ENCODE measurements at places on chromosomes 11 and 22. TPM values are rescaled to one million over a fixed set of nuclear protein-coding genes. Genes with fewer than 3 reads are reported as not detected.

XKR3 gene
- total RNA-seq = not detected

MIAT gene
- total RNA-seq = not detected

KCNK4 gene
- not detected for total RNA-seq

MGAT3 gene
- 1.1 TPM for total RNA-seq

ZNF214 gene
- total RNA-seq = 5.5 TPM

ANKRD42 gene
- 3.9 TPM for total RNA-seq

IL18 gene
- total RNA-seq = 10.3 TPM

PGGHG gene
- 2.4 TPM for total RNA-seq

MUC5AC gene
- not detected for total RNA-seq

PYGM gene
- 0.25 TPM for total RNA-seq

TSPAN18 gene
- total RNA-seq = 0.83 TPM

CCDC15 gene
- total RNA-seq = 4.3 TPM

E2F8 gene
- 4.0 TPM for total RNA-seq

TP53AIP1 gene
- not detected for total RNA-seq

TRIM6 gene
- total RNA-seq = 6.4 TPM

CARNS1 gene
- not detected for total RNA-seq

DNA sequence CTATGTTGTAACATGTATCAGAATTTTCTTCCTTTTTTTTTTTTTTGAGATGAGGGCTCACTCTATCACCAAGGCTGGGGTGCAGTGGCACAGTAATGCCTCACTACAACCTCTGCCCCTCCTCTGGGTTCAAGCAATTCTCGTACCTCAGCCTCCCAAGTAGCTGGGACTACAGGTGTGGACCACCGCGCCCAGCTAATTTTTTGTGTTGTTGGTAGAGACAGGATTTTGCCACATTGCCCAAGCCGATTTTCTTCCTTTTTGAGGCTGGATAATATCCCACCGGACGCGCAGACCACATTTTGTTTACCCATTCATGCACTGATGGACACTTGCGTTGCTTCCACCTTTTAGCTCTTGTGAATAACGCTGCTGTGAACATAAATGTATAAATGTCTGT is 97.0 kb downstream of the BRD1 start:
- DNase-seq = no peak

- no peak for DNase-seq
Measured at GRCh38 chr11:59112494-59112893, 5.5 kb downstream of the FAM111B start.

GRCh38 chr22:45101515-45102227 is 62.1 kb upstream of the NUP50 start:
- DNase-seq = peak; percentile 20

DNA sequence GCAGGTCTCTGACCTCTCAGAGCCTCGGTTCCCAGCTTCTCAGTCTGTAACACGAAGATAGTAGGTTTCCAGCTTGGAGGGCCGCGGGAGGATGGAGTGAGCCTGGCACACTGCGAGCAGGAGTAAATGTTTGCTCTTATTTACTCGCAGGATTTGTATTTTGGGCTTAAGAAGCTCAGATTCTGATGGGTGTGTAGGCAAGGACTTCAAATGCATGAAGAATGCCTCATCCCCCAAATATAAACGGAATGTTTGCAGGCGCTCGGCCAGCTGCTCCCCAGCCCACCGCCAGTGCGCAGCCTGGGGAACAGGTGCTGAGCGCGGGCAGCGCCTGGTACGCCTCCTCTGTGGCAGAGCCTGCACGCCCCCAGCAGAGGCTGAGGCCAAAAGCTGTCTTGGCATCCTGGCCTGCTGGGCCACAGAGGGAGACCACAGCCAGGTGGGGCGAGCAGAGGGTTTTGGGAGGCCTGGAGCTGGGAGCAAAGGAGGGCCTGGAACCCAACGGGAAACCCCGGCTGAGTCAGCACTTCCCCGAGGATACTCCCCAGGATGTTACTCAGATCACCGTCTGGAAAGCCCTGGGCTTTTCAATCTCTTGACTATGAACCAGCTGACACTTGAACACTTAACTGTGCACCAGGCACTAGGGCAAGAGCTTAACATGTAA is 9.4 kb downstream of the EHD1 start:
- peak; percentile 34 for DNase-seq

- no peak for DNase-seq
Measured at GRCh38 chr22:20430101-20430719, 7.4 kb downstream of the SCARF2 start.

- DNase-seq = no peak
Measured at GRCh38 chr22:41846268-41846987, 13.5 kb downstream of the SREBF2 start.

GRCh38 chr11:118610773-118611432 is 3.5 kb downstream of the PHLDB1 start:
- DNase-seq = no peak

DNA sequence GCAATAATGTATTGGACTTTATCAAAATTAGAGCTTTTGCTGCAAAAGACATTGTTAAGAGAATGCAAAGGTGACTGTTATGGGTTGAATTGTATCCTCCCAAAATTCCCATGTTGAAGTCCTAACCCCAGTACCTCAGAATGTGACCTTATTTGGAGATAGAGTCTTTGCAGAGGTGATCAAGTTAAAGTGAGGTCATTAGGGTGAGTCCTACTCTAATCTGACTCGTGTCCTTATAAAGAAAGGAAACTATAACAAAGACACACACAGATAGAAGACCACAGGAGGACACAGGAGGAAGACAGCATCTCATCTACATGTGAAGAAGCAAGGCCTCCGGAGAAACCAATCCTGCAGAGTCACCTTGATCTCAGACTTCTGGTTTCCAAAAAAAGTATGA is 1011.2 kb downstream of the TBC1D22A start:
- DNase-seq = no peak

DNA sequence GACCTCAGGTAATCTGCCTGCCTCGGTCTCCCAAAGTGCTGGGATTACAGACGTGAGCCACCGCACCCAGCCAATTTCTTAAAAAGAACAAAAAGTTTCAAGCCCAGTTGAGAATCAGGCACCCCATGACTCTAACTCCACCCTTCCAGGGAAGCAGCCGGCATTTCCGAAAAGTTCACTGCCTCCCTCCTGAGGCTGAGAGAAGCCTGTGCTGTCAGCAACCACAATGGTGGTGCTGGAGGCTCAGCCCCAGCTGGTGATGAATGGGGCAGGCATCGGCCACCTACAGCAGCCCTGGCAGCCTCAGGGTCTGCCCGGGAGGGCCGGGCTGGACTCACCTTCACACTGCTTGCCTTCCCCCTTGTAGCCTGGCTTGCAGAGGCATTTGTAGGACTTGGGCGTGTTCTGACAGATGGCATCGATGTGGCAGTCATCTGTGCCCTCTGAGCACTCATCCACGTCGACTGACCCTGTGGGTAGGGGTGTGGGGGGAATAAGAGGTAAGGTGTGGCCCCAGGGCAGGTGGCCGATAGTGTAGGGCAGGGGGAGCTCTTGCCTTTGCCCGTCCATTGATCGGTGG is 4.3 kb downstream of the SCUBE1 start:
- DNase-seq = no peak

DNA sequence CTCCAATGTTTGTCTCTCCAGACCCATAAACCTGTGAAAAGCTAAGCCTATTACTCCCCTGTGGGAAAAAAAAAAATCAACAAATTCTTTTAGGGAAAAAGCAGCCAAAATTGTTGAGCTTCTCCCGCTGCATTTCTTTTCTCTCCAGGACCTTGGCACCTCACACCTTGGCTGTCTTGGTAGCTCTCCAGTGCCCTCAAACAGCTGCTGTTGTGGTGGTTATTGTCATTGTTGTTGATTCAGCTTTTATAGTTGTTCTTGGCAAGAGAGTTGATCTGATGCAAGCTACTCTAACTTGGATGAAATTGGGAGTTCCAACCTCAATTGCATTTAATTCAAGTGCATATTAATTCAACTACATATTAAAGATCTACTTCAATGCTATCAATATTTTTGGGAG is 516.9 kb upstream of the LARGE1 start:
- peak; percentile 16 for DNase-seq

- no peak for DNase-seq
Measured at GRCh38 chr11:72775288-72776110, 18.3 kb downstream of the STARD10 start.

DNA sequence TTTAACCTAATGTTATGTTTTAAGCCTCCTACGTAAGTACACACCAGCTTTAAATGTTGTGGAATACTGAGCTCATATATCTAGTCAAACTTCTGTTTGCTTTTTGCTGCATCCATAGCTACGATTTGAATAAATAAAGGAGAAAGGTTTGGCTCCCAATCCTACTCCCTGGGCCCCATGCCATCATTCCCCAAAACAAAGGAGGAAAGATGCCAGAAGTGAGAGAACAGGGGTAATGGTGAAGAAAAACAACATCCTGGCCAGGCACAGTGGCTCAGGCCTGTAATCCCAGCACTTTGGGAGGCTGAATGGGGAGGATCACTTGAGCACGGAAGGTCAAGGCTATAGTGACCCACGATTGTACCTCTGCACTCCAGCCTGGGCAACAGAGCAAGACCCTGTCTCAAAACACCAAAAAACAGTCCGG is 26.5 kb downstream of the SCGB1A1 start:
- no peak for DNase-seq

GRCh38 chr11:36792996-36793914 is 195.2 kb upstream of the RAG2 start:
- peak; percentile 10 for DNase-seq

- DNase-seq = no peak
Measured at GRCh38 chr11:9277176-9277575, 12.0 kb upstream of the DENND5A start.

GRCh38 chr11:67262731-67263675 is 3.3 kb upstream of the GRK2 start:
- peak; percentile 77 for DNase-seq

- DNase-seq = peak; percentile 29
Measured at GRCh38 chr22:35154937-35155387, 89.0 kb downstream of the ISX start.

- DNase-seq = no peak
Measured at GRCh38 chr11:13101644-13102512, 92.8 kb downstream of the RASSF10 start.

DNA sequence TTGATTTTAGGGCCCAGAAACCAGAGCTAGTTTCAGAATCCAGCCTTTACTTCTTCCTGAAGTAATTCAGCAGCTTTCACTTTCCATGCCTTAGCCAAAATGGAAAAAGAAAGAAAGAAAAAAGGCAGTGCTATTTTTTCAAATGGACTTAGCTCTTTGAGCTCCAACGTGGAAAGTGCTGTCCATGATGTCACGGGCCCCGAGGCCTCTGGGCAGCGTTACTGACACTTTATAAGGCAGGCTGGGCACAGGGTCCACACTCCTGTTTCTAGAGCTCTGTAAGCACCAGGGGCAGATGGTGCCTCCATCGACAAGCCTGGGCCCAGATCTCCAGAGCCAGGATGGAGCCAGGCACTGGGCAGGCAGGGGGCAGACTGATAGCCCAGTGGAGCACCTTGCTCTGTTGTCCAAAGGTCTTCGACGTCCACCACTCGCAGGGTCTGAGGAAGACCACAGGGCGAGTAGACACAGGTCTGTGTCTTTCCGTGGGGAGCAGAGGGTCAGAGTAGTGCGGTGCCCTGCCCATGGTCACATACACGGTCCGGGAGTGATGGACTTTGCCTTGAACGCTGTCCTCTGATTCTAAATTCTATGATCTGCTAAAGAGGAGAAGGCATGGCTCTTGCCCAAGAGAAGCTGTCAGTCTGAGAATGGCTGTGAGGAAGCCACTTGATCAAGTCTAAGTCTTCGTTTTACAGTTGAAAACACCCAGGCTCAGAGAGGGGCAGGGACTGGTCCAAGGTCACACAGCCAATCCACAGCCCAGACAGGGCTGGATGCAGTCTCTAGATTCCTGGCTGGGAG is 22.0 kb upstream of the WNT11 start:
- no peak for DNase-seq

DNA sequence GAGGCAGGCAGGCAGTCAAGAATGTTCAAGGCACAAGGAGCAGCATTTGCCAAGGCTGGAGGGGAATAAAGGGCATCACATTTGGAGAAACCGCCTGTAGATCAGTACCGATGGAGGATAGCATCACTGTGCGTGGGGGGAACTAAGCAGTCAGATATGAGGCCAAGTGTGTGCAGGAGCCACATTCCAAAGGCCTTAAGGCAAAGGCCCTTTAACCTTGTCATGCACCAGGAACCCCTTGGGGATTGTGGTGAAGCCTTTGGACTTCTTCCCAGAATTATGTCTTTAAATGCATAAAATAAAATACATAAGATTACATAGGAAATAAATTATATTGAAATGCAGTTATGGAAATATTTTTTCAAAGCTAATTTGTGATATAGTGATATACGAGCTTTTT is 532.1 kb downstream of the BUD13 start:
- no peak for DNase-seq

- no peak for DNase-seq
Measured at GRCh38 chr22:49589301-49589700, 238.4 kb downstream of the BRD1 start.

DNA sequence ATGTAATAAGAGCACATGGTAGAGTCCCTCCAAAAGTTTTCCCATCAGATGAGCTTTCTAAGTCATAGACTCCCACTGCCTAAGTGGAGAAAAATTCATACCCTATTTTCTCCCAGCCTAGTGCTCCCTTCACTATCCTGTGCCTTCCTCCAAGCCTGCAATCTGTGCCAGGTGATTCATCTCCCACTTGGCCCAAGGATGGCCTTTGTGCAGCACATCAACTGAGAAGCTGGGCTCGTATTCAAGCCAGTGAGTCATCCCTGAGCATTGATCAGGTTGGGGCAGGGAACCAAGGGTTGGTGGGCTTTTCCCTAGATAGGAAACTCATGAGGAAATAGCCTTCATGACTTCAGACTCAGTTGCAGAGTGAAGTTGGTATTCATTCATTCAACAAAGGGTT is 64.6 kb downstream of the PANX1 start:
- DNase-seq = no peak
